ENCODE measurements at places on chromosomes 11 and 22.

GRCh38 chr11:132874638-132875037 lies 657.7 kb downstream of the OPCML start:
- DNase-seq, result no peak

GRCh38 chr22:31604746-31605705 lies 57.0 kb downstream of the PISD start:
- no peak for DNase-seq

DNA sequence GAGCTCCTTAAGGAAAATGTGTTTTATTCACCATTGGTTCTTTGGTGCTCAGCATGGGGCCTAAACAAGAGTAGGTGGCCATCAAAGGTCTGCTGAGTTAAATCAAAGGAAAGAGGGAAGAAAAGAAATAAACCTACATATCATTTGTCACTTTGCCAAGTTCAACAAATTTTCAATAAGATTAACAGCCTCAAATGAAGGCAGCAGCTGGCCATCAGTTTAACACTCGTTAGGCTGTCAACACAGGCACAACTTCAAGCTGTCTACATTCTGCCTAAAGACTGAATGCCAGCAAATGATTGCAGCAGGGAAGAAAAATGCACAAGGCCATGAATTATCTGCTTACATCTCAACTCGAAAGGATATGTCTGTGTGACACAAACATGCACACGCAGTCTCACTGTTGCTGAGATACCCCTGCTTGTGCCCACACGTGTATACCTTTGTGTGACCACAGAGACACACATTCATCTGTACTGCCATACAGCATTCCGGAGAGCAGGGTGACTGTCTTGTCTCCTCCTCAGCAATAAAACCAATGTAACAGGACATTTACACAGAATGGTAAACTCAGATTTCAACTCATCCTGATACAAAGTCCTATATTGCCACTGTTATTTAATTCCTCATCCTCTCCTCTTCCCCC lies 40.1 kb downstream of the TRIM66 start:
- no peak for DNase-seq

DNA sequence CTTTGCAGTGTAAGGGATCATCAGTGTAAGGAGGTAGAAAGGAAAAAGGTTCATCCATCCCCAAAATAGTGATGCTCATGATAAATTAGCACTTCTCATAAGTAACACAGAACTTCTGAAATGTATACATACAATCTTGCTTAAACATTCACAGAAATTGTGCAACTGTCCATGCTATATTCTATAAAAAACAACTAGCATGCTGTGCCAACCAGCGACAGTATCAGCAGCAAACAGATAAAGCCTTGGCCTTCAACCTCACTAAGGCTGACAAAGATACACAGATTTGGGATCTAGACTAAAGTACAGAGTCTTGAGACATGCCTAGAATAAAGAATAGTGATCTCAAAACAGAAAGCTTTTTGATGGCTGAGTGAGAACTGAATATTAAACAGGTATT lies 74.1 kb upstream of the CHRM4 start:
- DNase-seq, result no peak

DNA sequence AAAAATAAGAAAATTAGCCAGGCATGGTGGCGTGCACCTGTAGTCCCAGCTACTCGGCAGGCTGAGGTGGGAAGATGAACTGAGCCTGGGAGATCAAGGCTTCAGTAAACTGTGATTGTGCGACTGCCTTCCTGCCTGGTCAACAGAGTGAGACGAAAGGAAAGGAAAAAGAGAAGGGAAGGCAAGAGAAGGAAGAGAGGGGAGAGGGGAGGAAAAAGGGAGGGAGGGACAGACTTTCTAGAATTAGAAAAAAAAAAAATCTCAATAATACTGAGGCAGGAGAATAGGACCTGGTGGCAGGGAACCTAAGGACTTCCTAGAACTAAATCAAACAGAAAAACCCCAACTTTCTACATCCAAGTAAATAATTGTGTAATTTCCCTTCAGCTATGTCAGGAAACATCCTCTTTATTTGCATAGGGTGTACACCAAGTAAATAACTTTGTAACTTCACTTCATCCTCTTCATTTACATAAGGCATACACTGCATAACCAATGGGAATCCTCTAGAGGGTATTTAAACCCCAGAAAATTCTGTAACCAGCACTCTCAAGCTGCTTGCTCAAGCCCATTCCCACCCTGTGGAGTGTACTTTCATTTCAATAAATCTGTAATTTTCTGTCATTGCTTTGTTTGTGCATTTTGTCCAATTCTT lies 8.7 kb downstream of the SBF2 start:
- DNase-seq, result no peak

DNA sequence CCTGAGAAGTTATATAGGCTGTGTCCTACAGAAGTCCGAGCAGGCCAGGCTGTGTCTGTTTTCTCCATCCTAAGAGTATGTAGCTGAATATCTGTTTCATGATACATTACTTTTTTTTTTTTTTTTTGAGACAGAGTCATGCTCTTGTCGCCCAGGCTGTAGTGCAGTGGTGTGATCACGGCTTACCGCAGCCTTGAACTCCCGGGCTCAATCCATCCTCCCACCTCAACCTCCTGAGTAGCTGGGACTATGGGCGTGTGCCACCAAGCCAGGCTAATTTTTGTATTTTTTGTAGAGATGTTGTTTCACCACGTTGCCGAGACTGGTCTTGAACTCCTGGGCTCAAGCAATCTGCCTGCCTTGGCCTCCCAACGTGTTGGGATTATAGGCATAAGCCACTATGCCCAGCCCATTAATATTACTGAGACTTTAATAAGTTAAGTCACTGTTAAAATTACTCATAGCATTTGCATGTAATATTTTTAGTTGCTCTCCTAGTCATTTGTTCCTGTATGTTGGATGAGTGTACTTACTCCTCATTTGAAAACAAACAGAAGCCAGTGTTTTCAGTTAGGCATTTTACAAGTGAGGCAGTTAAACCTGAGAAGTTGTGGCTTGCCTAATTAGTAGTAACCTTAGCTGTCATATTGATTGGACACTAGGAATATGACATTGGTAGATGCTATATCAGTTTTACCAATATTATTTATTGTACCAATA lies 26.1 kb downstream of the DRG1 start:
- no peak for DNase-seq

- no peak for DNase-seq
These were observed 108.3 kb downstream of the ENTHD1 start for GRCh38 chr22:39785232-39785631.

DNA sequence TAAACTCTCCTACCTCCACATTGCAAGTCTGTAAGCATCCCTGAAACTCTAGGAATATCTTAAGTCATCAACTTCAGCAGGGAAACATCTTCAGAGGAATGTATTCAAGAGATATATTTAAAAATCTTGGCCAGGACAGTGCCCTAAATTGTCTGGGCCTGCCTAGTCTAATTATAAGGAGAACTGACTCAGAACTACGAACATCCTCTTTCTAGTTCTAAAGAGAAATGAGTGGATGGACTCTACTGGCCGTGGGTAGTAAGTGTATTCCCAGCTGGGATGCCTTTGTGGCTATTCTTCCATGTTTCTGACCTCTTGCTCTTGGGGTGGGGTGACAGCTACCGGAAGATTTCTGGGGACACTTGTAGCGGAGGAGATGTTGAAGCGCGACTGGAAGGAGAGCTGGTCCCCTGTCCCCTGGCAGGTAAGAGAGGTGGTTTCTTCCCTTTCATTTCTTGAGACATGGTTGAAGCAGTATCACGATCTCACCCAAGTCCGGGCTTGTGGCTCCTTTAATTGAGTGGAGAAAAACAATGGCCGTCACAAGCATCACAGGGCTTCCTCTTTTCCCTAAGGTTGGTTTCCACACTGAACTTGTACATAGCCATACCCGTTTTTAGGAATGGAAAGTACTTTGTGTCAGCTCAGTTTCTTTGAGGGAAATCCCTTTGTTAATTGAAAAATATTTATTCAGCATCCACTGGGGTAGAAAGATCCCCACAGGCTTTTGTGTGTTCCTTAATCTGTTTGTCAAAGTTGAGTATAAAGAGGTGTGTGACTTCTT lies 97.7 kb upstream of the SORL1-AS1 start:
- DNase-seq, result no peak

DNA sequence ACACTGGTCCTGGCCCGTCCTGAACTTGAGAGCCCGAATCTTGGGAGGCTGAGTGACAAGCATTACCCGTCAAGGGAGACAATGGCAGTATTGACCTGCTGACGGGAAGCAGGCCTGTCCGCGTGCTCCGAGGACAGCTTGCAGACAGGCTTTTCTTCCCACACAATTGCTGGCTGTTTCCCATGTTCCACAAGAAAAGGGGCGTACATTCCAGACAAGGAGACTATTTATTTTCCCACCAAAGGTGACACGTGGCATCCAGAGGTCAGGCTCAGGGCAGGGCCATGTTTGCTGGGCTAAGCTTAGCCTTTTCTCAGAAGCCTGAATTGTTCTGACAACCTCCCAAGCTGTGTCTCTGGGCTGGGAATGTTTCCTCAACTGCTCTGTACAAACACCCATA lies 86.9 kb upstream of the SPON1 start:
- DNase-seq, result no peak

GRCh38 chr11:57175478-57175877 lies 6.3 kb upstream of the LRRC55 start:
- DNase-seq, result no peak

- DNase-seq, result no peak
These were observed 229.3 kb downstream of the CASP12 start for GRCh38 chr11:104668797-104669463.

GRCh38 chr22:28742562-28742962 lies 723 bp downstream of the HSCB start:
- no peak for DNase-seq

- no peak for DNase-seq
These were observed 22.9 kb upstream of the MRPL17 start for GRCh38 chr11:6705905-6706535.

- no peak for DNase-seq
These were observed 26.3 kb downstream of the KLHL22 start for GRCh38 chr22:20469110-20469868.

- no peak for DNase-seq
These were observed 80.8 kb downstream of the FBLN1 start for GRCh38 chr22:45583504-45583903.

GRCh38 chr11:104320097-104320496 lies 156.2 kb upstream of the PDGFD start:
- no peak for DNase-seq

DNA sequence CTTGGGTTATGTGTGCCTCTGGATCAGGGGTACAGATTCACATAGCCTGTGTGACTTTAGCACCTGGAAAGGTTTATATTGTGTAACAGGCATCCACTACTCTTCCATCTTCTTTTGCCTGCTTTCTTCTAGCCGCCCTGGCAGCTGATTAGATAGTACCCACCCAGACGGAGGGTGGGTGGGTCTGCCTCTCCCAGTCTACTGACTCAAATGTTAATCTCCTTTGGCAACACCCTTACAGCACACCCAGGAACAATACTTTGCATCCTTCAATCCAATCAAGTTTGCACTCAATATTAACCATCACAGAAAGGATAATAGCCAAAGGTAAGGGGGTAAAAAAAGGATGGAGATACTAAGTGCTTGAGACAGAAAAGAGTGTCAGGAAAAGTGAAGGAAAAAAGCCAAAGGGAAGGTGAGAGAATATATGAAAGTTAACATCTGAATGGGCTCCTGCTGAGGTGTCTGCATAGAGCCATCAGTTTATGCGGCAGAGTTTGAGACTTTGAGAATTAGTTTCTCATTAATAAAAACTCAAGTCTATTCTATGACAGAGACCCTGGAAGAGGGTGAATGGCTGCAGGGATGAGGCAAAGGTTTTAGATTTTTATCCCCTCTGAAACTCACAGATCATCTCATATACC lies 2.6 kb upstream of the OR51B6 start:
- DNase-seq, result no peak

DNA sequence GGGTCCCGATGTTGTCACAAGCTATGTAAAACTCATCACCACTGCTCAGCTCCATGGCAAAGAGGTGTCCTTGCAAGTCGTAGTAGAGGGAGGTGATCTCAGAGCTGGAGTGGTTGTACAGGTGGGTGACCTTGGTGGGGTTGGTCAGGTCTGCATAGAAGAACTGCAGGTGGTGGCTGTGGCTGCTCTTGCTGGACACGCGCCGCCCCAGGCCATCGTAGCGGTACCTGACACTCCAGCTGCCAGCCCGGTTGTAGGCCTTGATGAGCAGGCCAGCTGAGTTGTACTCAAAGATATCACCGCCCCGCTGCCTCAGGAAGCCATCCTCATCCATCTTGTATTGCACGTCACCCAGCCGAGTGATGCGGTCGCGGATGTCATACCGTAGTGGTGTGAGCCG lies 94.6 kb upstream of the NARS2 start:
- no peak for DNase-seq

DNA sequence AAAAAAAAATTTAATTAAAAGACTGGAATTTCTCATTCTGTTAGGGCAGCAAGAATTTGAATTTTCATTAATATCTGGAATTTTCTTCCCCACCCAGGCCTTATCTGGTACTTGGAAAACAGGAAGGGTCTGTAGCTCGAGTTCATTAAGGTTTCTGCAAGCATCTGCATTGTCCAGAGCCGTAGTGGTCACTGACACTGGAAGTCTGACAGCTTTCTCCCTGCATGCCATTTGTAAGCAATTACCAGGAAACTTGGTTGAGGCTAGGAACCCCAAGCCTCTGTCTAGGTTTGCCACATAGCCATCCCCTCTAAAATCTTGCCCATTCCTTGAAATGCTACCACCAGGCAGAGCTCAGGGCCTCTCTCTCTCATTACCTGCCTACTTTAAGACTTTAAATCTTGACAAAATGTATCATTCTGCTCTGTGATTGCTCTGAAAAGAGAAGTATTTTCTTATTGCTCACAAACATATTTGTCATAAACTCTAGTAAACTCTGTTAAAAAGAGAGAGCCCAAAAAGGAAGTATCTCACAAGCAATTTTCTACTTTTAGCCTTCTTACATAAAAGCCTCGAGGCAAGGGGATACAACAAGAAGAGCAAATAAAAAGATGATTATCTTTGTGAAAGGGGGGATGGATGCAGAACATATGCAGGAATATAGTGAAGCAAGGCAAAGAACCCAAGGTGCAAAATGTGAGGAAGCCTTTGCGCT lies 5.5 kb upstream of the PGM2L1 start:
- DNase-seq, result no peak

DNA sequence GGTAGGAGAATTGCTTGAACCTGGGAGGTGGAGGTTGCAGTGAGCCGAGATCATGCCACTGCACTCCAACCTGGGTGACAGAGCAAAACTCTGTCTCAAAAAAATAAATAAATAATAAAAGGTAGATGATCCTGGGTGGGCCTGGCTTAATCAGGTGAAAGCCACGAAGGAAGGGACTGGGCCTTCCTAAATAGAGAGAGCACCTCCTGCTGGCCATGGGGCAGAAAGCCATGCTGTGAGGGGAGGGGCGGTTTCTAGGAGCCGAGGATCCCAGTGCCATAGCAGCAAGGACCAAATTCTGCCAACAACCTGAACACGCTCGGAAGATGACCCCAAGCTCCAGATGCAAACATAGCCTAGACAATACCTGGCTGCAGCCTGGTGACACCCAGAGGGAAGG lies 24.5 kb upstream of the DGKZ start:
- no peak for DNase-seq

Data from NCI-H2081 treated with DMSO at 0.1 percent for 48 hours (cell line).